ENCODE measurements at places on chromosomes 1 and 21.

- no peak for DNase-seq
Observed at GRCh38 chr1:55287723-55288122, 72.6 kb upstream of the USP24 start.

DNA sequence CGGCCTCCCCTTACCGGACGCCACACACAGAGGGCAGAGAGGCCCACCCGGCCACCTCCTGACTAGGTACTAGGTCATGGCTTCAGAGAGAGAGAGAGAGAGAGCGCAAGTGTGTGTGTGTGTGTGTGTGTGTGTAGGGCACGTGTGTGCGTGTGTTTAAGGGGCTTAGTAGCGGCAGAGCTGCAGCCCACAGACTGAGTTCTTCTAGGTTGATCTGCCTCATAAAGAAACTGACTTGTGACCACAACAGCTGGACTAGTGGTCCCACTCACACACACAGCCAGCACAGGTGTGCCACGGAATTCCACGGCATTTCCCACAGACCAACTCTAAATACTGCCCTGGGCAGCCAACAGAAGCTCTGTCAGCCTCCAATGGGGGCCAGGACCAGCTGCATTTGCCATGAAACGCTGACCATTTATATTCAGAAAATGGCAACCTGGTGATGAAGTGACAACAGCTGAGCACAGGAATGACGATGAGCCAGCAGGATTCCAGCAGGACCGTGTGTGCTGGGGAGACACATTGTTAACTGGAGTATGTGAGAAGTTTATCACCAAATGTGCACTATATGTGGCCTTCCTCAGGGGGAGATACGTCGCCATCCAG is 38.8 kb upstream of the GPR153 start:
- DNase-seq: no peak

DNA sequence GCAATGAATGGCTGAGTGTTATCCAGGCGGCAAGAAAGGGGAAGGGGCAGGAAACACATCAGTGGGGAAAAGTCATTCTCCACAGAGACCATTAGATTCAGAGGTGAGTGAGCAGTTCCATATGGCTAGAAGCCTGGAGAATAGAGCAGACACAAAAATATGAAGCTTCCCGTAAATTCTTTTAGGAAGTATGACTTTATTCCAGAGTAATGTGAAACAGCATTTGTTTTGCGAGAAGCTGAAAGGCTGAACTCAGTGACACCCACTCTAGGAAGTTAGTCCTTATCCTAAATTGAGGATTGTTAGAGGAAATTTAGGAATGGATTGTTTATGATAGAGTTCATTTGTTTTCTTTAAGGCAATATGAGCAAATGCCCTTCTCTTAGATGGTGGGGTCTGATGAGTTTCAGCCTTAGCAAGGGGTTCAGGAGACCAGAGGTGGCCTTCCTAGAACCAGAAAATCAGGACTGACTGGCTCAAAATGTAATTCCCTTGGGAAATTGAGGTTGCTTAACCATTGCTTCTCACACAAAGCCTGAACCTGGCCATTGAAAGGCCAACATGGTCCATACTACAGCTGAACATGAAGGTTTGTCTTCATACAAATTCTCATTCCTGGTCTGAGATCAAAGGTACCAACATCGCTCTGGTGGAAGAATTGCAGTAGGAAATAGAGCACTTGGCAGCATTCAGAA is 167.5 kb downstream of the TPR start:
- DNase-seq: peak; percentile 77

DNA sequence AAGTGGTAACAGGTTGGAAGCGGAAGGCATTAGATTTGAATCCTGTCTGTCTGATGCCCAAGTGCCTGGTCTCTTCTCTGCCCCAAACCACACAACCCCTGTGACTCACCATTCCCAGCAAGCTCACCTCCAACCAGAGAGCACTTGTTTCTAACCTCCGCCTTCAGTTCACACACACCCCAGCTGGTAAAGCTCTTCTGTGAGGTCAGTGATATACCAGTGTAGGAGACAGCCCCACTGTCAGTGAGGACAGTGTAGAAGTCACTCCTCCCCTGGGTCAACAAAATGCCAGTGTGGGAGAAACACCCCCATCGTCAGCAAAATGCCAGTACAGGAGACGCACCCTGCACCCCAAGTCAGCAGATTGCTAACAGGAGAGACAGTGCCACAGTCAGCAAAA is 2.6 kb downstream of the RIMS3 start:
- DNase-seq: peak; percentile 11

GRCh38 chr1:180163041-180163440 is 8.4 kb downstream of the QSOX1 start:
- no peak for DNase-seq

DNA sequence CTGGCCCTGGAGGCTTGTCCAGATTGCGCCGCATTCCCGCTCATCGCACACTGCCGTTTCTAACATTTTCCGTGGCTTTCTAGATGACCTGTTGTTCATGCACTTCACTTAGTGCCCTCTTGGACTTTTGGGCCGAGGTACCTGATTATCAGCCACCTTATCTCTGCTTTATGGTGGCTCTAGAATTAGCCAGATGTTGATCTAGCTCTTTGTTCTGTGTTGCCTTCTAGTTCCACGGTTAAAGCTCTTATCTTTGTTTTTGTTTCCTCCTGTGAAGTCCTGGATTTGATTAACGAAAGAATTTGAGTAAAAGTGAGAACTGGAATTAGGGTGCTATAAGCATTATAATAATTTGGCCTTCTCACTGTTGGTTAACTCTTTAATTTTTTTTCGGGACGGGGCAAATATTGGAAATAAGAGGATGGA is 945 bp downstream of the RNPEP start:
- no peak for DNase-seq

DNA sequence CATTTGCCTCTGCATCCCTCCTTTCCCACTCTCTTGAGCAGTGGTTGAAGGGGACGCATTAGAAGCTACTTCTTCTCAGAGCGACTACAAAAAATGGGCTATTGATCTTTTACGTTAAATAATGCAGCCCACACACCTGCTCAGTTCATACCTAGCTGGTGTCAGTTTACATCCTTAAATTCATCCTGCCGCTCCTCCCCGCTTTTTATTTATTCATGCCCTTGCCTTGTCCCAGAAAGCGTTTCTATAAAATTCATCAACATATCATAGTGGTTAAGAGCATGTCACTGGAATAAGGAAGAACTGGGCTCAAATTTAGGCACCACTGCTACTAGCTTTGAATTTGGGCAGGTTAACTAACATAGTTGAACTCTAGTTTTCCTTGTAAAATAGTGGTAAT is 66.0 kb upstream of the TINAGL1 start:
- DNase-seq: no peak

DNA sequence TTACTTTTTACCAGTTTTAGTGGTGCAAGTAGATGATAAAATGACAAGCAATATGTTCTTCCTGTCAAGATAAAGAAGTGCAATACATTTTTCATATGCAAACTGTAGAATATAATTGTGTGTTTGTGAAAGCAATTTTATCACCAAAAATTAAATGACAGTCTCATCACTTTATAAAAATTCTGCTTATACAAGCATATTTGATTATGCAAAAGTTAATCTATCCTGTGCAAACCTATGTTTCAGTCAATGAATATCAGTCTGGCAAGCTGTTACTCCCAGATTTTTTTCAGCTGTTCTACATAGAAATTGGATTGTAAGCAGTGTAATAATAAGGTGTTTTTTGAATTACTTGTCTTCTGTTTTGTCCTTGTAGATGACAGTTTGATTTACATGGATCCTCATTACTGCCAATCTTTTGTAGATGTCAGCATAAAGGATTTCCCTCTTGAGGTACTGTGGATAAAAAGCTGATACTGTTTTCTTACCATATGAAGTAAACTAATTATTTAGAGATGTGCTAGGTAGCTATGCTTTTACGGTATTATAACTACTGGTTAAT is 50.5 kb downstream of the ATG4C start:
- DNase-seq: no peak

DNA sequence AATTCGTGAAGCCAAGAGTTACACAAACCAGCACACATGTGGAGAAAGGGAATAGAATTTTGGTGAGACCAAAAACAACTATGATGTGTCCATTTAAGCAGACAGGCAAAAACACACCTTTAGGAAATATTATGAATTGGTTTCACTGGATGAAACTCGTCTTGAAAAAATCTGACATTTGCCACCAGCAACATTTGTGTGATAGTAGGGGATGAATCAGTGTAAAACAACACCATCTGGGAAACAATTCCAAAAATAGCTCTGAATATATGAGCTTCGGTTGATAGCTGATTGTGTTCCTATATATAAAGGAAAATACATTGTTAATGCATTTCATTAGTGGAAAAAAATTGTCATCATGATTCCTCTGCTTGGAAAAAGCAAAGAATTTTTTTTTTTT is 327.8 kb downstream of the PAPPA2 start:
- peak; percentile 51 for DNase-seq

DNA sequence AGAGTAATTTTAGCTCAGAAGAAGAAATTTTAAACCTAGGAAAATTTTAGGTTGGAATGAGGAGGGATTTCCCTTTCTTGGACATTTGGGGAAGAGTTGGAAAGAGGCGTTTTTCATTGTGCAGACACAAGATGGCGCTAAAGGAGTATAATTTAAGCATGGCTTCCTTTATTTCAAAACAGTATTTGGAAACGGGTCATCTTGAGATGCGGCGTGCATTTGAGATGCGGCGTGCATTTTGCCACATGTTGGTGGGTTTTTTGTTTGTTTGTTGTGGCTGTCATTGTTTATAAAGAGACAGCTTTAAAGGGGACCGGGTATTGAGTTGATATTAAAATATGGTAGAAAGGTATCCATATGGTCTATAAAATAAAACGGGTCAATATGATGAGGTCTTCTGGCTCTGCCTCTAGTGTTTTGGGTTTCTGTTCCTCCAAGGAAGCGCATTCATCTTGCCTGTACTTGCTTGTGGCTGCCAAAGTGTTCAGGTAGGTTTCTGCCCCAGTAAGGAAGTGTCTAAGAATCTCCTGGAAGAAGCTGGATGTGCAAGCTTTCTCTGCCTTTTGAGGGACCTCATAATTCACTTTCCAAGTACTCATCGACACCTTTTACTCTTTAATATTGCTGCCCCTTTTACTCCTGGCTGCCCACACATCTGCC is 210.3 kb downstream of the SLC35F3 start:
- DNase-seq: peak; percentile 45

DNA sequence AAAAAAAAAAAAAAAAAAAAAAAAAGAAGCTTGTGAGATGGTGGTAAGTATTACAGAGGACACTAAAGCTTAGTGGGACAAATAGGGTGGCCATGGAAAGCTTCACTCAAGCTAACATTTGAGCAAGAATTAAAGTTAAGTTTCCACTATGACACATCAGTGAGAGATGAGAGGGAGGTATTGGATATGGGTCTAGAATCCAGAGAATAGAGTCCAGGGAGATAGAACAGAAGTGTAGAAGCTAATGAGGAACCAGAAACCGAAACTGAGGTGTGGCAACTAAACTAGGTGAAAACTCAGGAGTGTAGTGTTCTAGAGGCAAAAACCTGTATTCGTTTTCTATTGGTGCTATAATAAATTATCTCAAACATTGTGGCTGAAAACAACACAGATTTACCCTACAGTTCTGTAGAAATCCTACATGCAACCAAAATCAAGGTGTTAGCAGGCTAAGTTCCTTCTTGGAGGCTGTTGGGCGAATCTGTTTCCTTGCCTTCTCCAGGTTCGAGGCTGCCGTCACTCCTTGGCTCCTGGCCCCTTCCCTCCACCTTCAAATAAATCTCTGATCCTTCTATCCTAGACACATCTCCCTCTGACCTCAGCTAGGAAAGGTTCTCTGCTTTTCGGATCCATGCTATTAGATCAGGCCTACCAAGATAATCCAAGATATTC is 36.2 kb downstream of the PTP4A2 start:
- DNase-seq: no peak

DNA sequence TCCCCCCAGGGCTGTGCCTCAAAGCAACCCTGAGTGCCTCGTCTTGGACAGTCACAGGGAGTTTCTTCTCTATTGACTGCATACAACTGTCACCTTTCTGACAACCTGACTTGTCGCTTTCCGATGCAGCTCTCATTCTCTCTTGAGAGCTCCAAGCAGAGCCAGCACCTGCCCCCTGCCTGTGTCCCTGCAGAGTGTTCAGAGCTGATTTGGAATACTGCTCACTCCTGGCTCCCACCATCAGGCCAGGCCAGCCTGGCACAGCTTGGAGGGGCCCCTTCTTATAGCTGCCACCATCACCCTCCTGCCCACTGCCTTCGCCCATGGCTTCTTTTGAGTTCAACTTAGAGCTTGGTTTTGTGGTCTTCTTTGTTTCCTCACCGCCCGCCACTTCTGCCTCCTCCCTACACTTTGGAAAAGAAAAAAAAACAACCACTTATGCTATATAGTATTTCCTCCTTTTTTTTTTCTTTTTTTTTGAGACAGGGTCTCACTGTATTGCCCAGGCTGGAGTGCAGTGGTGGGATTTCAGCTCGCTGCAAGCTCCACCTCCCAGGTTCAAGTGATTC is 12.3 kb downstream of the NCF2 start:
- DNase-seq: no peak

DNA sequence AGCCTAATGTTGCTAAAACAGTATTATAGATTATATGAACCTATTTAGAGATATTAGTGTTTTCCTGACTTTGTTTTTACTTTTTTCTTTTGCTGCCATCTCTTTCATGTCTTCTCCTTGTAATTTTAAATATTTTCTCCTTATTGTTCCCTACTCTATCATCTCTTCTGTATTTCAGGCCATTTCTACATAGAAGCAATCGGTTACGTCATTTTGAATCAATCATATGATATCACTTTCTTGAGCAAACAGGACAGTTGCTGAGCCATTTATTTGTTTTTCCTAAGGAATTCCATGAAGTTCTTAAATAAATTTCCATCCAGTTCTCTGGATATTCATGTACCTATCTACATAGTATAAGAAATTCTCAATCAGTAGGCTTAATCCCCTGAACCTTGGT is 287.2 kb downstream of the NUF2 start:
- DNase-seq: no peak

DNA sequence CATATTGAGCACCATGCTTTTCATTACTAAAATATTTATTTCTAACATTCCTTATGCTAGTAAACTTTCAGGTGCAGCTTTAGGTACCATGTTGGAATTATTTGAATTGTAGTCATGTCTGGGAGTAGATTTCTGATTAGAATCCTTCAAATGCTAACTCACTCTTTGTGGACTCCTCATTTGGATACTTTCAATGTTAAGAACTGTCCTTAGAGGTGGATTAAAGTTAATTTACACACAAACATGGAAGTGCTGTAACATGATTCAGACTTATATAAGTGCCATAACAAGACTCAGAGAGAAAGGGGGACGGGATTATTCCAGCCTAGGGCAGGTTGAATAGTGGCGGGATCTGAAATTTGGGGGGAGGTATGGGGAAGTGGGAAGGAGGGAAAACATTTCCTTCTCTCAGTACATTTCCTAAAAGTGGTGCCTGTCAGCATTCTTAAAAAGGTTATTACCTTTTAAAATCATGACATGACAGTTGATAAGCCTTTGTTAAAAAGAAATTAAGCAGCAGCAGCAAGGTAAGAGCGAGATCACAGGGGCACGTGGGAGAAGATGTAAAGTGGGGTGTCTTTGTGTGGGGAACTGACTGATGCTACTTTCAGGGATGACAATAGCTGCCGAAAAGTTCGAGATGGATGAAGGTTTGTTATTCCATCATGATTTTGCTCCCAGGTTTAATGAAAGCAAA is 44.4 kb downstream of the HHAT start:
- DNase-seq: no peak

- no peak for DNase-seq
Observed at GRCh38 chr1:87106144-87106543, 191.7 kb downstream of the HS2ST1 start.
